ENCODE measurements at places on chromosomes 2 and 18. TPM values are rescaled to one million over a fixed set of nuclear protein-coding genes. Genes with fewer than 3 reads are reported as not detected.

The ATG9A gene
- 48.5 TPM for total RNA-seq

The LHCGR gene
- total RNA-seq: not detected

The SLC5A7 gene
- not detected for total RNA-seq

The FBXO41 gene
- 2.1 TPM for total RNA-seq

The LRATD1 gene
- 37.6 TPM for total RNA-seq

The CLEC4F gene
- total RNA-seq: 0.23 TPM

The REG3A gene
- total RNA-seq: not detected

The CDH19 gene
- total RNA-seq: not detected

DNA sequence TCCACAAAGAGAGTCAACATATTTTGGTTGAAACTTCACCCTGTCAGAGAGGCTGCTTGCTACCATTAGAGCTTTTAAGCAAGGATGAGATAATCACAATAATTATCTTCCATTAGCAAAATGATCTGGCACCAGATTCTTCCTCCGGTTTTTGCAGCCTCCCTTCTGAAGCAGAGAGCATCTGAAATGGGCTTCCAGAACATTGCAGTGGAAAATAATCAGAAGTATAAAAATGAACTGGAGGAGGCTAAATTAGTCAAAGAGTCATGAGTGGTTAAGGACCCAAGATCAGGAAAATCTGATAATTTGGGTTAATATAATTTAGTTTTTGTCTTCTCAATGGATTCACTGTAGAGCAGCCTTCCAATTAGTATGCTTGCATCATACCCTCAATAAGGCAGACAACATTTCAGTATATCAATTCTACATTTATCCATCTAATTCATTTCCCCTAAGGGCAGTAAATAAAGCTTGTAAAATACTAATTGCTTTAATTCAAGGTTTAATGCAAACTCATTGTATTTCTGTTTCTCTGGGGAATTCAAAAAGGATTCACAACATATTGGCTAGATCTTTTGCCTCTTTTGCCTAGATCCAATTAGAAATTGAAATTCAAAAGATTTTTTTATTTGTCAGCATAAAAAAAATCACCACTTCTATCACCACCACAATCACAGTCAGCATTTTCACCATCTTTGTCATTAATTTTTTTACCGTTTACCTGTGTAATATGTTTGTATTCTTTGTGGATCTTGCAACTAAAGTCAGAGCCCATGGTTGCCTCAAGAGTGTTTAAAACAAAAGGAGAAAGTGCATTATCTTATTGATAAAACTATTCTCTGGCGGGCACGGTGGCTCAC, 537.2 kb upstream of the DCC start:
- H3K36me3 ChIP-seq: no peaks in the 10 kb centered on the region
- no peaks in the 10 kb centered on the region for H3K4me1 ChIP-seq
- H3K4me3 ChIP-seq: no peak overlapping the region
- no peak overlapping the region for H3K27ac ChIP-seq
- DNase-seq: no peak

DNA sequence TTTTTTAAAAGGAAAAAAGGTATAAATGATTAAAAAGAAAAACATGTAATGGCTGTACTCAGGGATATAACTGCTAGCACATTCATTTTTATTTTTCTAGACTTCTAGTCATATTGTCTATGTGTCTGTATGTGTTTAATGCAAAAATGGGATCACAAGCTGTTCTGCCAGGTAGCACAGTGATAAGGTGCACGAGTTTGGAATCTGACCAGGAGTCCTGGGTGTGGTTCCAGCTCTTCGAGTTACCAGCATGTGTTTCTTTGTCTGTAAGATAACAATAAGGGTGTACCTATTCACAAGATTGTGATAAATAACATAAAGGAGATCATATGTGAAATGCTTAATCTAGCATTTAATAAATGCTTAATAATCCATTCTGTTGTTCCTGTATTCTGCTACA, 145.3 kb downstream of the PKP4 start:
- H3K4me1 ChIP-seq: peaks cover 11% of the 10 kb centered on the region
- no peak for DNase-seq
- no peaks in the 10 kb centered on the region for H3K36me3 ChIP-seq
- no peak overlapping the region for H3K4me3 ChIP-seq
- no peaks in the 10 kb centered on the region for H3K27me3 ChIP-seq

DNA sequence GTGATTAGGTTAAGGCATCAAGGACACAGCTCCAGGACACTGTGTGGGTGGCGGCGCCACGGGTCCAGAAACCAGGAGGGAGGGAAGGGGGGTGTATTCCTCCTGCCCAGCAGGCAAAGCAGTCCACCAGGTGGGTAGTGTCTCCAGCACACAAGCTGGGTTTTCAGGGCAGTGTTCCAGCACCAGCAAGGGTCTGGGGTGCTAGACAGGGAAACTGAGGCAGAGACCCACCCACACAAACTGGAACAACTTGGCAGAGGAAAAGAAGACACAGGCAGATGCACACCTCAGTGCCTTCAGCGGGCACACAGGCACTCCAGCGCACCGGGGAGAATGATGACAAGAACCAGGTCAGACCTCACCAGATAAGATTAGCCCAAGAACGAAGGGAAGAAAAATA, 28.4 kb upstream of the GNAL start:
- no peak overlapping the region for H3K27ac ChIP-seq
- no peaks in the 10 kb centered on the region for H3K36me3 ChIP-seq
- no peak overlapping the region for H3K4me3 ChIP-seq
- no peak for DNase-seq
- H3K4me1 ChIP-seq: peaks cover 9% of the 10 kb centered on the region
- peaks cover 8% of the 10 kb centered on the region for H3K27me3 ChIP-seq

- no peak overlapping the region for H3K4me3 ChIP-seq
- no peak for DNase-seq
- H3K27me3 ChIP-seq: peaks cover 6% of the 10 kb centered on the region
- peaks cover 9% of the 10 kb centered on the region for H3K4me1 ChIP-seq
- no peaks in the 10 kb centered on the region for H3K36me3 ChIP-seq
These were observed 6.5 kb upstream of the YWHAQ start for GRCh38 chr2:9637330-9637729.

DNA sequence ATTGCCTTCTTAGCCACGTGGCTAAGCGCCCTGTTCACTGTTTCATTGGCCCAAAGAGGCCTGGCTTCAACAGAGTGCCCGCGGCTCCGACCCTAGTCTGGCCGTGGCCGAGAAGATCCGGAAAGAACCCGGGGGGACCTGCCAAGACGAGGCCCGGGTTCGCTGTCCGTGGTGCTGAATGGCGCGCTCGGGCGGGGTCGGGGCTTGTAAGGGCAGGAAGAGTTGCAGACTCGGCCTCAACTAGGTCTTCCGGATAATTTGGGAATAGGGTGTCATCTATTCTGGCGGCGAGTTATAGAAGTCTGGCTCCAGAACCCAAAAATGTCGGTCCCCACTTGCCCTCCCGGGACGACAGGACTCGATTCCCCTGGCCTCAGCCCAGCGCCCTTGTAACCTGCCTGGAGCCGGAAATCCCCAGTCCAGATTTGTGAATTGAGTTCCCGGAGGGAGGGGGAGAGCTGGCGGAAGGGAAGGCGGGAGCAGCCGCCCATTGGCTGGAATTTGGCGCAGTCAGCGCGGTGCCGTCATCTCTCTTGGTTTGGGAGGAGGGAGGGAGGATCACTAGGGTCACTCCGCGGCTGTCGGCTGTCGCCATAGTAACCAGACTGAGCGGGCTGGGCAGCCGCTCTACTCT, 3.5 kb downstream of the CDK5R2 start:
- peak; percentile 84 for DNase-seq
- peaks cover 13% of the 10 kb centered on the region for H3K4me1 ChIP-seq
- peaks cover 5% of the 10 kb centered on the region for H3K36me3 ChIP-seq

- H3K36me3 ChIP-seq: no peaks in the 10 kb centered on the region
- no peak overlapping the region for H3K27ac ChIP-seq
- no peak overlapping the region for H3K4me3 ChIP-seq
- DNase-seq: peak; percentile 52
- peaks cover 22% of the 10 kb centered on the region for H3K4me1 ChIP-seq
These were observed 93.0 kb upstream of the SMAD2 start for GRCh38 chr18:48023334-48024008.

DNA sequence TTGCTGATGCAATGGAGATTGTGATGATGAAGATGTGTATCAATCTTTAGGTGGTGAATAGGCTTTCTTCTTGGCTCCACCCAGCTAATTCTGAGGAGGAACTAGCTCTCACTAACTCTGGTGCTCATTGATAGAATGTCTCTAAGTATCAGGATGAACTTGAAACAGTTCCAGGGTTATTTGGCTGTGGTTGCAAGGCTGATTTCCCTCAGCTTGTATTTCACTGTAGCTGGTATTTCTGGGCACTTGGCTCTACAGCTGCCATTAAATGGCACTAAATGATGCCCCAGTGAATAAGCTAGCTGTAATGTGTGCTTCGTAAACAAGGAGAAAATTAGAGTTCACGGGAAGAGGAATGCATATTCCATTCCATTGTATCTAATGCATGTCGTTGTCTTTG, 241.2 kb downstream of the RPIA start:
- DNase-seq: no peak
- H3K27me3 ChIP-seq: peaks cover 2% of the 10 kb centered on the region
- no peak overlapping the region for H3K4me3 ChIP-seq
- H3K4me1 ChIP-seq: no peaks in the 10 kb centered on the region
- H3K27ac ChIP-seq: no peak overlapping the region
- no peaks in the 10 kb centered on the region for H3K36me3 ChIP-seq

GRCh38 chr2:232655392-232655791, 22.0 kb downstream of the EFHD1 start:
- no peaks in the 10 kb centered on the region for H3K4me1 ChIP-seq
- H3K27me3 ChIP-seq: peaks cover 2% of the 10 kb centered on the region
- H3K36me3 ChIP-seq: no peaks in the 10 kb centered on the region
- H3K27ac ChIP-seq: no peak overlapping the region

GRCh38 chr2:48529194-48529593, 760 bp upstream of the STON1 start:
- peaks cover 8% of the 10 kb centered on the region for H3K27me3 ChIP-seq
- no peaks in the 10 kb centered on the region for H3K36me3 ChIP-seq
- H3K4me1 ChIP-seq: peaks cover 8% of the 10 kb centered on the region
- no peak overlapping the region for H3K4me3 ChIP-seq
- no peak for DNase-seq

DNA sequence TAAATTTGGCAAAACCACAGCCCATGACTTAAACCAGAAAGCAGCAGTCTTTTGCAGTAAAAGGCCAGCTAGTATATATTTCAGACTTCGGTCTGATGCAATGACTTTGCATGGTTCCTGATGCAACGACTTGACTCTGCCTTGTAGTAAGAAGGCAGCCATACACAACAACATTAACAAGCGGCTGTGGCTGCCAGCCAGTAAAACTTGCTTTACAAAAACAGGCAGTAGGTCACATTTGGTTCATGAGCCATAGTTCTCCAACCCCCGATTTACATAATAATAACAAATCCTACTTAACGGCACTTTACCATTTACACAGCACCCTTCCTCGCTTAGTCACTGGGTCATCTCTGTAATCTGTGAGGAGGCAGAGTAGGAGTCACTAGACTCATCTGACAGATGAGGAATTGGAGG, 410.3 kb downstream of the LRATD1 start:
- no peak for DNase-seq
- no peaks in the 10 kb centered on the region for H3K36me3 ChIP-seq
- H3K27me3 ChIP-seq: no peaks in the 10 kb centered on the region
- no peak overlapping the region for H3K4me3 ChIP-seq

- no peaks in the 10 kb centered on the region for H3K27me3 ChIP-seq
- DNase-seq: no peak
- H3K4me3 ChIP-seq: no peak overlapping the region
- H3K4me1 ChIP-seq: peaks cover 10% of the 10 kb centered on the region
- no peaks in the 10 kb centered on the region for H3K36me3 ChIP-seq
These were observed 293.8 kb downstream of the PRKCE start for GRCh38 chr2:45945302-45945717.

- no peak overlapping the region for H3K27ac ChIP-seq
- H3K36me3 ChIP-seq: no peaks in the 10 kb centered on the region
- no peaks in the 10 kb centered on the region for H3K27me3 ChIP-seq
- no peak overlapping the region for H3K4me3 ChIP-seq
These were observed 1540.2 kb upstream of the SLC39A10 start for GRCh38 chr2:194116861-194117260.

- peak overlapping the region; percentile 57 for H3K27ac ChIP-seq
- H3K27me3 ChIP-seq: peaks cover 5% of the 10 kb centered on the region
- no peak overlapping the region for H3K4me3 ChIP-seq
- no peak for DNase-seq
These were observed 396.4 kb upstream of the TNP1 start for GRCh38 chr2:217256251-217256650.

DNA sequence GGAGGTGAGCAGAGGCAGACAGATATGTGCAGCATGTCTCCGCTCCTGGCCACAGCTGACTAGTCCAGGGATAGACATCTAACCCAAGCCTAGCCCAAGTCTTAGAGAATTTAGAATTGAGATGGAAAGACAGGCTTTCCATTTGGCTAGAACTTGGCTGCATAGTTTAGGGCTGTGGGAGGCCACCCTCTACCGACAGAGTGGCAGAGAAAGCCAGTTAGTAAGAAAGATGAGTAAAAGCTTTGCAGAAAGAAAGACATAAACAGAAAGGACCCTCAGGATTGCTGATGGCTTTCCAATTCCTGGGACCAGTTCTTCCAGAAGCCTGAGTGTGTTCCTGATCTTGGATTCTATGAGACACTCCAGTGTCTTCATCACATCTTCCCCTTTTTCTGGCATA, 62.1 kb downstream of the DYM start:
- H3K4me1 ChIP-seq: peaks cover 10% of the 10 kb centered on the region
- no peak overlapping the region for H3K4me3 ChIP-seq
- H3K27me3 ChIP-seq: no peaks in the 10 kb centered on the region
- no peak overlapping the region for H3K27ac ChIP-seq
- DNase-seq: no peak
- H3K36me3 ChIP-seq: no peaks in the 10 kb centered on the region

DNA sequence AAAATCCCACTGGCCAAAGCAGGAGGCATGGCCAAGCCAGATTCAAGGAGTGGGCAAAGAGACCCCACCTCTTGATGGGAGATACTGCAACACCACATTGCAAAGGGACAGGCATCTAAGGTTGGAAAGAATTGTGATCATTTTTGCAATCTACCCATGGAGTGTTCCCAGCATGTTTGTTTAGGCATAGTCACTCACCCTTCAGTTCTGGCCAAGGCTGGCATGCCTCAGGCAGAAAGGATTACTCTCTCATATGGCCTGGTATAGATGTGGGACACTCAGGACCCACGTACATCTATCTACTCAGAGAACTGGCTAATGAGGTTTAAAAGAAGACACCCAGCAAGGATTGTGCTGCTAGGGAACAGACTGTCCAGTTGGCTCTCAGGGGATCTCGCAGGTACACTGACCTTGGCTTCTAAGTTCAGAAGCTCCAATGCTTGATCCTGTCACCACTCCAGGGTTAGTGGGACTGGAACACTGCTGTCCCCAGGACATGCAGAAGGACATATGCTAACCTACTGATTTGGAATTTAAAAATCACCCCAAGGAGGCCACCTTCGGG, 183.7 kb downstream of the KLHL29 start:
- H3K27ac ChIP-seq: no peak overlapping the region
- H3K4me1 ChIP-seq: peaks cover 5% of the 10 kb centered on the region
- no peak for DNase-seq
- peaks cover 13% of the 10 kb centered on the region for H3K36me3 ChIP-seq
- H3K4me3 ChIP-seq: no peak overlapping the region

- peaks cover 19% of the 10 kb centered on the region for H3K4me1 ChIP-seq
- H3K27me3 ChIP-seq: peaks cover 7% of the 10 kb centered on the region
- H3K27ac ChIP-seq: peak overlapping the region; percentile 99
- DNase-seq: peak; percentile 28
- H3K4me3 ChIP-seq: peak overlapping the region; percentile 87
- no peaks in the 10 kb centered on the region for H3K36me3 ChIP-seq
These were observed 95.6 kb upstream of the PDE1A start for GRCh38 chr2:182522405-182522896.

- no peak overlapping the region for H3K27ac ChIP-seq
These were observed 524.7 kb upstream of the ACVR2A start for GRCh38 chr2:147320146-147320545.

GRCh38 chr2:8595811-8596600, 85.8 kb upstream of the ID2 start:
- no peaks in the 10 kb centered on the region for H3K4me1 ChIP-seq
- H3K27ac ChIP-seq: no peak overlapping the region
